SK-N-DZ (cell line): ENCODE measurements at places on chromosomes 1 and 21.
A peak's percentile ranks its signal among the peaks of the same experiment; 100 is the strongest.

- DNase-seq: no peak
Observed at GRCh38 chr1:19009882-19010321, 53.4 kb upstream of the IFFO2 start.

DNA sequence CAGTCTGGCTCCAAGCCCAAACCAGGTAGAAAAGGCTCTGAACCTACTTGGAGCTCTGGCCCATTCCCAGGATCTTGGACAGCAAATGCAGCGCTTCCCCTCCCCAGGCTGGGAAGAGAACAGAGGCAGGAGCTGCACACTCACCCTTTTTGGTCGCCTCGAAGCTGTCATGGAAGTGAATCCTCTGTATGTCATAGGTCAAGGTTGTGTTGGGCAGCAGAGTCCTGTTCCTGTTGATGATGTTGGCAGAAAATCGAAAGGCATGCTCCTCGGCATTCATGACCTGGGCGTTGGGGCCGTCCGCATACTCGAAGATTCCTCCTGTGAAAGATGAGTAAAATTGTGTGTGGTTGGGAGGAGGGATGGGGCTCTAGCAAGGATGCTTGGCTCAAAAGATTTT, 143.5 kb downstream of the GRIK3 start:
- DNase-seq: no peak

- no peak for DNase-seq
Observed at GRCh38 chr1:212825798-212826452, 21.5 kb downstream of the SPATA45 start.

- no peak for DNase-seq
Observed at GRCh38 chr21:45220071-45220481, 67.6 kb downstream of the POFUT2 start.

DNA sequence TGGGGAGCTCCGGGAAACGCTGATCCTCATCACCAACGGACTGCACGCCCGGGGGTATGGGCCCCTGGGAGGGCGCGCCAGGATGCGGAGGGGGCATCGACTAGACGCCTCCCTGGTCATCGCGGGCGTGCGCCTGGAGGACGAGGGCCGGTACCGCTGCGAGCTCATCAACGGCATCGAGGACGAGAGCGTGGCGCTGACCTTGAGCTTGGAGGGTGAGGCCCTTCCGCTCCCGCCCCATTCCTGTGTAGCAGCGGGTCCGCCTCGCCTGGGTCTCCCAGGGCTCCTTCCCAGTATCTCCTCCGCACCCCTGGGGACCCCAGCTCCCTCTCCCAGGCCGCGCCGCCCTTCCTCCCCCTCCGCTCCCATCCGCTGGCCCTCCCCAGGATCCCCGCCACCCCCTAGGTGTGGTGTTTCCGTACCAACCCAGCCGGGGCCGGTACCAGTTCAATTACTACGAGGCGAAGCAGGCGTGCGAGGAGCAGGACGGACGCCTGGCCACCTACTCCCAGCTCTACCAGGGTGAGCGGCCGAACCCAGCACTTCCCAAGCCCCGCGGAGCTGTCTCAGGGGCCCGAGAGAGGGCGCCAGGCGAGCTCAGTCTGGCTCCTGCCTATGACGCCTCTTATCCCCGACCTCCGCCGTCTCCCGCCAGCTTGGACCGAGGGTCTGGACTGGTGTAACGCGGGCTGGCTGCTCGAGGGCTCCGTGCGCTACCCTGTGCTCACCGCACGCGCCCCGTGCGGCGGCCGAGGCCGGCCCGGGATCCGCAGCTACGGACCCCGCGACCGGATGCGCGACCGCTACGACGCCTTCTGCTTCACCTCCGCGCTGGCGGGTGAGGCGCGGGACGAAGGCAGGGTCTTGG, 5.0 kb downstream of the HAPLN2 start:
- DNase-seq: peak; percentile 82

DNA sequence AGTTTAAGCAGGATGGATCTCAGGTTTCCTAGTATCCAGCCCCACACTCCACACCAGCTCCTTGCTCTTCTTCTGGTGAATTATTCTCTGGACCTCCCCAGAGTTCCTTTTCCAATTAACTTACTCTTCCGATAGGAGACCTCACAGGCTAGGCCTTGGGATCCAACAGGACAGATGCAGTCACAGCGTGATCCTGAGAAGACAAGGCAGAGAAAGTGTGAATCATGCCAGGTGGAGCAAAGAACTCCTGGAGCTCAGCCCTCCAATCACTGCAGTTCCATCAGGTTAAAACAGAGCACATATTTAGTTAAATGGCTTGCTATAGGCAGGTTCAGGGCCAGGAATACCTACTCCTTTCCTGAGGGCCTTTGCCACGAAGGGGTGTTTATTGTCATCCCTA, 34.1 kb downstream of the C8B start:
- DNase-seq: no peak

DNA sequence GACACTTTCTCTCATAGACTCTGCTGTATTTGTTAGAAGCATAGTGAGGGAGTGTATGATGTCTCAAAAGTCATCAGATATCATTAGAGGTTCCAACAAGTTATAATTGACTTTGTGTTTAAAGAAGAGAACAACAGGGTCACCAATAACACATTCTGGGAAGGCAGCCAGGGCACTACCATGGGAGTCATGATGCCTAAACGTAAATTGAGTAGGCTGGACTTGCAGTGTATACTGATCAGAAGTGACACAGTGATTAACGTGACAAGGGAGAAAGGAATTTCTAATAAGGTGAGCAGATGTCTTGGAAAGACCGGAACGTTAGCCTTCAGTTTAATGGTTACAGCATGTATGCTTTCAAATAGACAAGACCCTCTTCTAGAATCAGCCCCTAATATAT, 973.2 kb downstream of the NCAM2 start:
- DNase-seq: no peak

DNA sequence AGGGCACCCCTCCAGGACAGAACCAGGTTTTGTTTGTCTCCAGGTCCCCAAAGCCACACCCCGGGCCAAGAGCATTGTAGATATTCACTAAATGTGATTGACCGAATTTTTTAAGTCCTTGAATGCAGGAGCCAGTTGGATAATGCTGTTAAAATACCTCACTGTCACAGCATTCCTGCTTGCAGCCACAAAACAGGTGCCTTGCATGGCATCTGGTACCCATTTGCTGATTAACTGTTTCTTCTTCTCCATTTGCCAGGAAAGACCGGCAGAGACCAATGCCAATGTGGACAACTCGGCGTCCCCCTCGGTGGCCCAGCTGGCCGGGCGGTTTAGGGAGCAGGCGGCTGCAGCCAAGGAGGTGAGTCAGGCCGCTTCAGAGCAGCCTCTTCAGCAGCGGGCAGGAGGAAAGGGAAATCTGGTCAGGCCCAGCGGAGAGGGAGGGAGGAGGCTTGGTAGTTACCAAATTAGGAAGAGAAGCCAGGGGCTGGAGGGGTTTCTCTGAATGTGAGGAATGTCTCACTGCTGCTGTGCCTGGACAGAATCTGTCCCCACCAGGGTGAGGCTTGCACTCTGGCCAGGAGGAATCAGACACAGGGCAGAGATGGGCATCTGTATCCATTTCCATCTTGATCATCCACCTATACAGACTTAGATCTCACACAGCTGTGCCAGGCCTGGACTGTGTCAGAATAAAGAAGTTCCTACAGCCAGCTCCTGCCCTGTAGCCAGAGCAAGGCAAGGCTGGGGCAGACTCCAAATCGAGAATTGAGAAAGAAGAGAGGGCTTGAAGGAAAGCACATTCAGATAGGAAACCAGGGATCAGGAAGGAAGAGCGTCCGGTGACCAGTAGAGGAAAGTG, 37.9 kb upstream of the MPZL1 start:
- DNase-seq: no peak

- peak; percentile 49 for DNase-seq
Observed at GRCh38 chr1:204366759-204367158, 7.0 kb upstream of the PLEKHA6 start.

- DNase-seq: no peak
Observed at GRCh38 chr1:98538106-98538505, 123.4 kb upstream of the SNX7 start.

DNA sequence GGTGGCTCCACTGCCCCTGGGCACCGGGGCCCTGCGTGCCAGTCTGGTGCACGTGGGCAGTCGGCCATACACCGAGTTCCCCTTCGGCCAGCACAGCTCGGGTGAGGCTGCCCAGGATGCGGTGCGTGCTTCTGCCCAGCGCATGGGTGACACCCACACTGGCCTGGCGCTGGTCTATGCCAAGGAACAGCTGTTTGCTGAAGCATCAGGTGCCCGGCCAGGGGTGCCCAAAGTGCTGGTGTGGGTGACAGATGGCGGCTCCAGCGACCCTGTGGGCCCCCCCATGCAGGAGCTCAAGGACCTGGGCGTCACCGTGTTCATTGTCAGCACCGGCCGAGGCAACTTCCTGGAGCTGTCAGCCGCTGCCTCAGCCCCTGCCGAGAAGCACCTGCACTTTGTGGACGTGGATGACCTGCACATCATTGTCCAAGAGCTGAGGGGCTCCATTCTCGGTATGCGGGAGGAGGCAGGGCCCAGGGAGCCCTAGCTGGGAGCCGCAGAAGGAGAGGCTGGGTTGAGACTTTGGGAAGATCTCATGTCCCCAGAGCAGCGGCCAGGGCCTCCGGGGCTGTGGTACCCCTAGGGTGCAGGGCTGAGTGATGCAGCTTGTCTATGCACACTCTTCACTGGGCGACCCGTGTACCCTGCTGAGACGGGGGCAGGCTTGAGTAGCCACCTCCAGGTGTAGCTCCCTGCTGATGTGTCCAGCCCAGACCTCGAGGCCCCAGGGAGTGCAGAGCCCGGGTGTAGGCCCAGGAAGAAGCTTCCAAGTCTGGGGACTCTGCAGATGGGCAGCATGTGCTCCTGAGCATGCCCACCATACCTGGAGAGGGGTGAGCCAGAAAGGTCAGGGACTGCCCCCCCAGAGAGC, 1.8 kb downstream of the VWA1 start:
- no peak for DNase-seq

- no peak for DNase-seq
Observed at GRCh38 chr21:46207006-46207919, 21.3 kb downstream of the LSS start.

- no peak for DNase-seq
Observed at GRCh38 chr21:35929901-35930300, 130.4 kb downstream of the SETD4 start.

DNA sequence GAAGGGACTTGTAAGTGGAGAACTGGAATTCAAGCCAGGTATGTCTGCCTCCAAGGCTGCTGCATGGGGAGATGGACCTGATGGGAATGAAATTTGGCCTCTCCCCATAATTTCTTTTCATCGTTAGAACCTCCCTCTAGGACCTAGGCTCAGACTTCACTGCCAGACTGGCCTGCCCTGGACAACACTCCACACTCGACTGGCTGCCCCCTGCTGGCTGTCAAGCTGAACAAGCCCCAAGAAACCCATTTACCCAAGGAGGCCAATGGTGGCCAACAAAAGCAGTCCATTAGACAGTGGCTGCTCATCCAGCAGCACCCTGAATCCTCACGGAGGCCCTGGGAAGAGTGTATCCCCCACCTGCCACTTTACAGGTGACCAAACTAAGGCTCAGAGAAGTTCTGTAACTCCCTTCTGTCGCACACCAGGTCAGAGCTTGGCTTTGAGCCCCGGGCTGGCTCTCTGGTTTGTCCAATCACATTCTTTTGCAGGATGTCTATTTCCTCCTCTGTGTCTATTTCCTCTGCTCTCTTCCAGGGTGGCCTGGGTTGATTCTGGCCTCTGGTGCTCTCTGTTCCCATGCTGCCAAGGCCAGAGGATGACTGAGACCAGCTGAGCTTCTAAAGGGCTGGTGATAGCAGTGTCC, 3.8 kb downstream of the RNF186 start:
- no peak for DNase-seq

DNA sequence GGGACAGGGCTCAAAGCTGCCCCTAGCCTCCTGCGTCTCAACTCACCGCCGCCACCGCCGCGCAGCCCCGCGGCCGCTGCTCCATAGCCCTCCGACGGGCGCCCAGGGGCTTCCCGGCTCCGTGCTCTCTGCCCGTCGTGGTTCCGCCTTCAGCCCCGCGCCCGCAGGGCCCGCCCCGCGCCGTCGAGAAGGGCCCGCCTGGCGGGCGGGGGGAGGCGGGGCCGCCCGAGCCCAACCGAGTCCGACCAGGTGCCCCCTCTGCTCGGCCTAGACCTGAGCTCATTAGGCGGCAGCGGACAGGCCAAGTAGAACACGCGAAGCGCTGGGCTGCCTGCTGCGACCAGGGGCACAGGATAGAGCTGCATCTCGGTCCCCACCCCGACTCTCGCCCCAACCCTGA, at the start of gene TNFRSF25:
TNFRSF25 (minus strand) TSS at position 151 of the 400 bp plus-strand sequence; CDS start at position 85, 66 bp downstream.
- no peak for DNase-seq
